ENCODE measurements at places on chromosomes 4 and X. TPM values are rescaled to one million over a fixed set of nuclear protein-coding genes. Genes with fewer than 3 reads are reported as not detected.
A peak's percentile ranks its signal among the peaks of the same experiment; 100 is the strongest.

The TNIP3 gene
- not detected for total RNA-seq

The TENT5D gene
- not detected for total RNA-seq

- no peak overlapping the region for H3K4me3 ChIP-seq
- peaks cover 49% of the 10 kb centered on the region for H3K36me3 ChIP-seq
- H3K27ac ChIP-seq: no peak overlapping the region
- no peaks in the 10 kb centered on the region for H3K27me3 ChIP-seq
- DNase-seq: peak; percentile 64
These were observed 8.0 kb downstream of the CTBP1 start for GRCh38 chr4:1240721-1241465.

DNA sequence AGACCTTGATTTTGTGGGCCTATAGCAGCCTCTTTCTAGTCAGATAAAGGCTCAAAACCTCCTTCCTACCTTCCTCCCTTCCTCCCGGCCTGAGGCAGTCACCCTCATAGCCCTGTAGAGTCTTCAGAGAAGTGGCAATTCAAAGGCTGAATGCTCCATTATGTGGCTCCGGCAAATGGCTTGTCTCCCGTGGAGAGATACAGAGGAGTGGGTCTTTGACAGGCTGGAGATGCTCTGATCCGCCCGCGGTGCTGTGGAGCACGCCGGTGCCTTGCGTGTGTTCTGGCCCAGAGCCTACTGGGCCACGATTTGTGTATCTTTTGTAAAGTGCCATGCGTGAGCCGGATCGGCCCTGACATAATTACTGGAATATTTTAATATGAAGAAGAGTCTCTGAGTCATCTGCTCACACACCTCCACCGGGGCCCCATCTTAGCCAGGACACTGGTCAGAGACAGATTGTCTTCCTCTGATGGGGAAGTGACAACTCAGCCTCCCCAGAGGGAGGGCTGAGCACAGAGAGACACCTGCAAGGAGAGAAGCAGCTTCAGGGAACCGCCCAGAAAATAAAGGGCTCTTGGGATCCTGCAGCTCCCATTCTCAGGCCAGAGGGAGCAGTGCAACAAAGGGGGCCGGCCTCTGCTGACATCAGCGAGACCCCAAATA lies 88.7 kb downstream of the DCTD start:
- H3K4me3 ChIP-seq: no peak overlapping the region
- H3K27ac ChIP-seq: no peak overlapping the region
- no peaks in the 10 kb centered on the region for H3K27me3 ChIP-seq
- no peaks in the 10 kb centered on the region for H3K36me3 ChIP-seq

- H3K4me3 ChIP-seq: no peak overlapping the region
- H3K27me3 ChIP-seq: no peaks in the 10 kb centered on the region
- H3K27ac ChIP-seq: no peak overlapping the region
These were observed 294.4 kb downstream of the GPAT3 start for GRCh38 chr4:83830138-83830888.

- no peak overlapping the region for H3K4me3 ChIP-seq
- H3K36me3 ChIP-seq: peaks cover 11% of the 10 kb centered on the region
- no peaks in the 10 kb centered on the region for H3K4me1 ChIP-seq
- H3K27me3 ChIP-seq: no peaks in the 10 kb centered on the region
- no peak overlapping the region for H3K27ac ChIP-seq
These were observed 18.6 kb downstream of the ZCCHC4 start for GRCh38 chr4:25330905-25331808.

DNA sequence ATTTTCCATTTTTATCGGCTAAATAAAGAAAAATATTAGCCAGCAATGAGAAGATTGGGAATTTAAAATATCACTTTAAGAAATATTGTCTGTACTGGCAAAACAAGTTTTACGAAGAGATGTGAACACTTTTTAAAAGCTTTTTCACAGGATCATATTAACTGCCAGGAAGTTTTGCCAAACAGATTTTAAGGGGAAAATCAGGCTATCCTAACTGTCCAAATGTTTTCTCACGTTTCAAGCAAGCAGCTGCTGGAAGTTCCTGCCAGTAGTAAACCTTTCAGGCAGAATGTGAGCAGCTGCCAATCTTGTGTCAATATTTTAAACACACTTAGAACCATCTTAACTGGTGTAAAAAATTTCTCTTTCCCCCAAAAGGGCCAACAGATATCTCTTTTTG lies 101.1 kb downstream of the ADGRL3 start:
- no peak overlapping the region for H3K4me3 ChIP-seq
- no peaks in the 10 kb centered on the region for H3K4me1 ChIP-seq
- no peak for DNase-seq
- H3K27me3 ChIP-seq: no peaks in the 10 kb centered on the region
- H3K36me3 ChIP-seq: no peaks in the 10 kb centered on the region
- H3K27ac ChIP-seq: no peak overlapping the region

GRCh38 chr4:130632731-130633604 lies 1537.0 kb downstream of the C4orf33 start:
- DNase-seq: no peak
- no peak overlapping the region for H3K4me3 ChIP-seq
- H3K36me3 ChIP-seq: no peaks in the 10 kb centered on the region
- H3K27me3 ChIP-seq: no peaks in the 10 kb centered on the region
- H3K4me1 ChIP-seq: no peaks in the 10 kb centered on the region

The IRS4 gene
- total RNA-seq: 2.0 TPM

- H3K27ac ChIP-seq: no peak overlapping the region
- no peaks in the 10 kb centered on the region for H3K36me3 ChIP-seq
- no peak for DNase-seq
- peaks cover 19% of the 10 kb centered on the region for H3K4me1 ChIP-seq
These were observed 59.6 kb downstream of the SEC24D start for GRCh38 chr4:118776157-118776954.

The GUCY1A1 gene
- total RNA-seq: 5.1 TPM

The TGIF2LX gene
- total RNA-seq: not detected

DNA sequence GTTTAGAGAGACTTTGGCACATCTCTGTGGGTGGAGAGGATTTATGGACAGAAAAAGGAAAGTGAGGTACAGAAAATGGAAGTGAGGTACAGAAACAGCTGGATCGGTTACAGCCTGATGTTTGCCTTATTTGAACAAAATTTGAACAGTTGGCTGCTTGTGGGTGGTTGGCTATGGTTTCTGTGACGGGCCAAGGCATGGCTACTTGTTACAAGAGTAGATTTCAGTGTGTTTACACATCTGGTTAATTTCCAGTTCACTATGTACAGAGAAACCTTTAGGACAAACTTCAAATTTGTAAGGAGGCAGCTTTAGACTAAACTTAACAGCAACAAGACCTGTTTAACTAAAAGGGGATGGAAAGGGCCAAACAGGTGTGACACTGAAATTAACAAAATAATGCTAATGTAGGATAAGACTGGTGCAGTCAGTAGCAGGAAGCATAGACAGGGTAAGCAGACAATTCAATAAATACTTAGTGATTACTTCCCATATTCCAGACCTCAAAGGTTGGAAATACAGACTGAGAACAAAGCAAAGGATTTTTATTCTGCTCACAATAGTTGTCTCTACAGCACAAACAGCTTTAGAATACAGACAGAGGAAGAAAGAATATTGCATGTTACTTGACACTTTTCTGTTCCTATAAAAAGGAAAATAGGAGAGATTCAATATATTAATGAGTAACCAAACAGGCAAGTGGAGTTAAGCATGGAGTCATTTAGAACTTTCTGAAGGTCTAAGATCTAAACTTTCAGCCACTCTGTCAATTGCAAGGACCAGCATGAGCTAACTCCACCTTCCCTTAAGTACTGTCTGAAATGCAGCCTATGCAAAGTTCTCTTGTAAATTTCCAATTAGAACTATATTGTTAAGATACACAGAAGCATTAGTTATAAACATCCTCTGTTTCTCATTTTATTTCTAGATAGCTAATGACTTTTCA lies 294.4 kb upstream of the FAT4 start:
- H3K27me3 ChIP-seq: no peaks in the 10 kb centered on the region
- H3K4me1 ChIP-seq: no peaks in the 10 kb centered on the region
- DNase-seq: no peak
- H3K27ac ChIP-seq: no peak overlapping the region
- H3K36me3 ChIP-seq: no peaks in the 10 kb centered on the region

GRCh38 chr4:104901438-104901837 lies 245.2 kb upstream of the TET2 start:
- no peaks in the 10 kb centered on the region for H3K36me3 ChIP-seq
- H3K4me1 ChIP-seq: peaks cover 9% of the 10 kb centered on the region
- DNase-seq: no peak
- no peaks in the 10 kb centered on the region for H3K27me3 ChIP-seq
- no peak overlapping the region for H3K27ac ChIP-seq

DNA sequence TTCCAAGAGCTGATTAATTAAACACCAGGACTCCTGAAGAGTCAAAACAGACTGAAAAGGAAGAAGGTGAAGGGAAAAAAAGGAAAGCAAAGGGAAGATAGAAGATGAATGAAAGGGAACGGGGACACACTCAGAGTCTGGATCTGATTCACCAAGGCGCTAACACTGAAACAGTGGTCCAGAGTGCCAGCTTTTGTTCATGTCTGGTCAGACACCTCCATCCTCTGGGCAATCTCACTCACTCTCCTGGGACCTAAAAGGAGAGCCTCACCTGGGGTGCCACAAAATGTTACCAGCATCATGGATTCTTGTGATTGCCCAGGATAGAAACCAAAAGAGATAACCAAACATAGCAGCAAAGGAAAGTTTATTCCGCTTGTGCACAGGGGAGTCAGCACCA lies 120.3 kb upstream of the AFF2 start:
- no peak overlapping the region for H3K27ac ChIP-seq
- no peaks in the 10 kb centered on the region for H3K27me3 ChIP-seq
- no peaks in the 10 kb centered on the region for H3K4me1 ChIP-seq
- no peaks in the 10 kb centered on the region for H3K36me3 ChIP-seq

DNA sequence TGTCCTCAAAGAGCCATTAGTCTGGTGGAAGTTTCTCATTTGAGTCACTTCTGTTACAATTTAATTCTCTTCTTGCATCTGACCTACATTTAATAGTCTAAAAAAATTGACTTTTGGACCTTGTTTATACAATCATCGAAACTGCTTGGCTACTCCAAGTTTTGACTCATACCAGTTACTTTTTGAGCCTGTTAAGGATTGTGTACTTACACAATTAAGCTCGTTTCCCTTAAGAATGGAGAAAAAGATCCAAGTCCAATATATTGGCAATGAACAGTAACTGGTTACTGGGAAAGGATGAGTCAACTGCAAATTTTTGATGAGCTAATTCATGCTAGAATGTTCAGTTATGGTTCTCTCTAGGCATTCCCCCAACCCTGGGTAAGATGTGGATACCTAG lies 58.2 kb downstream of the DCX start:
- H3K36me3 ChIP-seq: no peaks in the 10 kb centered on the region
- no peaks in the 10 kb centered on the region for H3K4me1 ChIP-seq
- DNase-seq: no peak
- H3K4me3 ChIP-seq: no peak overlapping the region
- no peak overlapping the region for H3K27ac ChIP-seq
- H3K27me3 ChIP-seq: no peaks in the 10 kb centered on the region

DNA sequence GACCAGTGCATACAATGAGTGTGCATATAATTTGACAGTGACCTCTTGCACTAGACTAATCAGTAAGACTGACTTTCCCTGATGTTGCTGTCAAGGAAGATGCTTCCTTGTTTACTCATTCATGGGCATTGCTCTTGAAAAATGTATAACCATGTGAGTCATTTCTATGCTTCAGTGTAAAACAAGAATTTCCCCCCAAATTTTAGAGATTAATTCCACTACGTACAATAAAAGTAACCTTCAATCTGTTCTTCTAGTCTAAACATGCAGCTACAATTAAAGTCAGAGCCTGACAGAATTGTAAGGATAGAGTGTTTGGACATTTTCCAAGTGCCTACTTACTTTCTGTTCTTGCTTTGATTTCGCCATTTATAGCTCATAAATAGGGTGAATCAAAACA lies 935.7 kb downstream of the RAPGEF2 start:
- DNase-seq: no peak
- no peaks in the 10 kb centered on the region for H3K27me3 ChIP-seq
- no peaks in the 10 kb centered on the region for H3K36me3 ChIP-seq

- no peaks in the 10 kb centered on the region for H3K36me3 ChIP-seq
- H3K4me3 ChIP-seq: no peak overlapping the region
- no peaks in the 10 kb centered on the region for H3K27me3 ChIP-seq
These were observed 158.3 kb upstream of the KIT start for GRCh38 chr4:54499308-54500074.

DNA sequence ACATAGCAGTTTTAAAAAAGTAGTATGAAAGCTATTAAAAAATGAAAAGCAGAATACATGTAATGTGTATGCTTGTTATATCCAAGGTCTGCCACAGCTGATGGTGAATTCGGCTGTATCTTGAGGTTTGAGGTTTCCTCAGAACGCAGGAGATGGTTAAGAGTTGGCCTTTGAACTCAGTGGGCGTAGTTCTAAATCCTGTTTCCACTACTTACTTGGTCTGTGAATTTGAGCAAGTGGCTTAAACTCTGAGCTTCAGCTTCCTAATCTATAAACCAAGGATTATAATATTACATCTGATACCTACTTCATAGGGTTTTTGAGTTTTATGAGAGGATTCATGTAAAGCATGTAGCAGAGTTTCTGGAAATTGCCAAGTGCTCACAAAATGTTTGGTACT lies 125.2 kb downstream of the STIM2 start:
- no peak overlapping the region for H3K27ac ChIP-seq
- no peaks in the 10 kb centered on the region for H3K27me3 ChIP-seq
- no peak overlapping the region for H3K4me3 ChIP-seq
- H3K36me3 ChIP-seq: no peaks in the 10 kb centered on the region
- no peaks in the 10 kb centered on the region for H3K4me1 ChIP-seq
- DNase-seq: no peak

The UGT8 gene
- 2.5 TPM for total RNA-seq

DNA sequence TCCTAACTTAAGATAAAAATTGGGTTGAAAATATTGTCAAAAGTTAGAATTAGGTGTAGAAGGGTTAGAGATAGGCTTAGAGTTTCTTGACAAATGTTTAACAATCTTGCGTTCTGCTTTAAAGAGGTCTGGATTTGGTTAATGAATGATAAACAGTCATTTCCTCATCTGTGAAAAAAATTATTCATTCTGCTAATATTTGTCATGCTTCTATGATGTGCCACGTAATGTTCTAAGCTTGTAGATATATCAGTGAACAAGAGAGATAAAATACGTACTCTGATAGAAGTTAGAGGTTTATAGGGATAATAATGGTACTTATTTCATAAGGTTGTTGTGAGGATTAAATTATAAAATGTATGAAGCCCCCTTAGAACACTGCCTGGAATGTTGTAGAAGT lies 443.0 kb upstream of the GALNT7 start:
- no peaks in the 10 kb centered on the region for H3K4me1 ChIP-seq
- H3K36me3 ChIP-seq: no peaks in the 10 kb centered on the region
- no peak overlapping the region for H3K27ac ChIP-seq
- no peak overlapping the region for H3K4me3 ChIP-seq

GRCh38 chr4:1644891-1645657 lies 39.0 kb downstream of the FAM53A start:
- H3K4me3 ChIP-seq: no peak overlapping the region
- no peak overlapping the region for H3K27ac ChIP-seq
- H3K27me3 ChIP-seq: no peaks in the 10 kb centered on the region
- no peaks in the 10 kb centered on the region for H3K36me3 ChIP-seq
- no peak for DNase-seq

- H3K4me3 ChIP-seq: no peak overlapping the region
- no peaks in the 10 kb centered on the region for H3K36me3 ChIP-seq
- H3K27me3 ChIP-seq: no peaks in the 10 kb centered on the region
- no peak overlapping the region for H3K27ac ChIP-seq
- no peaks in the 10 kb centered on the region for H3K4me1 ChIP-seq
- no peak for DNase-seq
These were observed 40.7 kb downstream of the KLHL8 start for GRCh38 chr4:87179751-87180150.

The SSX2B gene
- not detected for total RNA-seq

The L1CAM gene
- 8.4 TPM for total RNA-seq
